Activated T-helper 17 cell treated with anti-CD3 and anti-CD28 coated beads, Interleukin-2, amount 50 U/mL, for 72 hours (primary cell): ENCODE measurements at places on chromosomes 1 and 21. TPM values are rescaled to one million over a fixed set of nuclear protein-coding genes. Genes with fewer than 3 reads are reported as not detected.

GLIS1 gene
- not detected for total RNA-seq

CA6 gene
- total RNA-seq, result 2.2 TPM

HSD17B7 gene
- total RNA-seq, result 39.5 TPM

EPHA8 gene
- total RNA-seq, result not detected

HSF2BP gene
- 1.0 TPM for total RNA-seq

- no peak for ATAC-seq
- no peak overlapping the region for H3K4me3 ChIP-seq
- H3K4me1 ChIP-seq, result no peaks in the 10 kb centered on the region
- H3K27ac ChIP-seq, result no peak overlapping the region
Measured at GRCh38 chr1:93768380-93768863, 86.8 kb upstream of the BCAR3 start.

DNA sequence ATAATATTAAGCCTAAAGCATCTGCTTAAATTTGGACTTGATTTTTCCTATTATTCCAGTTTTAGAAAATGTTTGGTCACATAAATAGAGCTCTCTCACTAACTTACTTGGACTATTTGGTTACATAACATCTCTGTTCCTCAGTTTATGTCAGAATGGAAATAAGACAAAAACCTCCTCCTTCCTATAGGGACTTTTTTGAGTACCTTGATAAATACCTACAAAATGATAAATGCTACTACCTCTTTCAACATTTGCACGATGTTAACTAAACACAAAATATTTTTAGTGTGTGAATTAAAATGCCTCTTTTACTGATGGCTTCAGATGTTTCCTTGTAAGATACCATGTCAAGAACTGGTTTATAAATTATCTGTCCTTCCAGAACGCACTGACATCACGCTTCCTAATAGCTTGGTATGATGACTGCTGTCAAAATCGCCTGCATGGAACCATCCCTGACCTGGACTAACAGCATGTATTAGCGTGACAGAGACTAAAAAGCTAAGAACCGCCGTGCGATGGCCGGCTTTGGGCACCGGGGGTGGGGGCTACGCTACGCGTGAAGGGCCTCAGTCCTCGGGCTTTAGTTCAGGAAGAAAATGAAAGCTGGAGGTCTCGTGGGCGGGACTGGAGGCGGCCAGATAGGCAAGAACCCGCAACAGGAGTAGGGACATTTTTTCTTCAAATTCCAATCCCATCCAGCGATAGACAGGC lies 133.2 kb upstream of the BARHL2 start:
- H3K36me3 ChIP-seq, result no peaks in the 10 kb centered on the region
- peaks cover 33% of the 10 kb centered on the region for H3K27me3 ChIP-seq
- ATAC-seq, result no peak
- H3K4me1 ChIP-seq, result no peaks in the 10 kb centered on the region
- peak overlapping the region; percentile 75 for H3K4me3 ChIP-seq

DNA sequence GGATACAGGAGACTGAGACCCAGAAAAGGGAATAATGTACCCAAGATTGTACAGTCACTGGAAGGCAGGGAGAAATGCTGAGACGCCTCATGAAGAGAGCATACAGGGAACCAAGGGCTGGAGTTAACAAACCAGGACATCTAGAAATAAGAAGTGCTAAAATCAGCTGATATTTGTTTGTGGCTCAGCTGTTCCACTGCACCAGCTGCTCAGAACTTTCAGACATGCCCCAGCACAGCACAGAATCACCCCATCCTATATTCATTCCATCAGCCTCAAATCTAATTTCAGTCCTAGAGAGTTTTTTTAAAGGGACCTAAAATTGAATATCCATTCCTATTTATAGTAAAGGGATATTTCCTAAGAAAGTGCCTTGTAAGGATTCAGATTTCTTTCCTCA lies 60.2 kb downstream of the DAB1 start:
- H3K4me3 ChIP-seq, result no peak overlapping the region
- H3K27me3 ChIP-seq, result no peaks in the 10 kb centered on the region
- ATAC-seq, result no peak
- no peak overlapping the region for H3K27ac ChIP-seq
- no peaks in the 10 kb centered on the region for H3K4me1 ChIP-seq

- ATAC-seq, result peak; percentile 95
- H3K27ac ChIP-seq, result no peak overlapping the region
- no peak overlapping the region for H3K4me3 ChIP-seq
- H3K4me1 ChIP-seq, result peaks cover 6% of the 10 kb centered on the region
- no peaks in the 10 kb centered on the region for H3K27me3 ChIP-seq
Measured at GRCh38 chr1:6475381-6476133, 9.6 kb upstream of the TNFRSF25 start.
